ENCODE measurements at places on chromosomes 13 and 19.

GRCh38 chr13:81393721-81394120, 1052.8 kb upstream of the SPRY2 start:
- no peak for DNase-seq

GRCh38 chr13:113927661-113928581, 46.0 kb downstream of the C13orf46 start:
- no peak for DNase-seq

DNA sequence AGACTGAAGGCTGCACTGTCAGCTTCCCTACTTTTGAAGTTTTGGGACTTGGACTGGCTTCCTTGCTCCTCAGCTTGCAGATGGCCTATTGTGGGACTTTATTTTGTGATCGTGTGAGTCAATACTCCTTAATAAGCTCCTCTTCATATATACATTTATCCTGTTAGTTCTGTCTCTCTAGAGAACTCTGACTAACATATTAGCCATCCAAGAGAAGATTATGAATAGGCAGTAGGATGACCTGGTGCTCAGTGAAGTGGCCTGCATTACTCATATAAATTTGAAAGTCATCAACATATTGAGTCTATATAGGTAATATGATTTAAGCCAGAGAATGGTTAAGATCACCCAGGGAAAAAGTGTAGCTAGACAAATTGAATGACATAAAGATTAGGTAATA, 136.3 kb upstream of the UFM1 start:
- DNase-seq: no peak

- no peak for DNase-seq
Observed at GRCh38 chr19:15563325-15563794, 51.7 kb upstream of the CYP4F8 start.

DNA sequence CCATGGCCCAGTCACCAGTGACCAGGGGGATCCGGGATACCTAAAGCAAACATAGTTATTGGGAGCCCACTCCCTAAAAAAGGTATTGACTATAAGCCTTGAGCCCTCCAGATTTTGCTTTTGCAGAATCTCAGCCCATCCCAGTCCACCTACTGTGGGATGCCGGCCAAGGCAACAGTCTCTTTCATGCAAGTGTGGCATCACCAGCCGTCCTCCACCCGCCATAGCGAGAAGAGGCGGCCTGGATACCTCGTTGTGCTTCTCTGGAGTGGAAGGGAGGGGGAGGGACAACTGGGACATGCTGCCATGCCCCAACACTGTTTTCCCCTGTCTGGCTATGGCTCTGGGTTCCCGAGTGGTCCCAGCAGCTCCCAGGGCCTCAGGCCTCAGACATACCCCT, 123.4 kb downstream of the DPF1 start:
- no peak for DNase-seq

DNA sequence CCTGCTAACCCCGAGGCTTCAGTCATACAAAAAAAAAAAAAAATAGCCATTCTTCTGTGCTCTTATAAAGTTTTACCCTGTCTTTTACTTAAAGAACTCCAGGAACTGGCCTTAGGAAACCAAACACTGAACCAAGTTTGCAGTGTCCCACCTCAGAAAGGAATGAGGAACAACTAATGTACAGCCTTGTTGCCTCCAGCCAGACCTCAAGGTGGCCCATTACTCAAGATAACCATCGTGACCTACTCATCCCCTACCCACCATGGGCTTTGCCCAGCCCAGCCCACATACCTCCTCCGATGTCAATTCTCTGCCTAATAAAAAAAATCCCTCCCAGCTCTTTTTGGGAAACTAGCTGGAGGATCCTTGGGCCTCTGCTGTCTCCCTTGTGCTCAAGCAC, 133.2 kb downstream of the STARD13 start:
- no peak for DNase-seq

DNA sequence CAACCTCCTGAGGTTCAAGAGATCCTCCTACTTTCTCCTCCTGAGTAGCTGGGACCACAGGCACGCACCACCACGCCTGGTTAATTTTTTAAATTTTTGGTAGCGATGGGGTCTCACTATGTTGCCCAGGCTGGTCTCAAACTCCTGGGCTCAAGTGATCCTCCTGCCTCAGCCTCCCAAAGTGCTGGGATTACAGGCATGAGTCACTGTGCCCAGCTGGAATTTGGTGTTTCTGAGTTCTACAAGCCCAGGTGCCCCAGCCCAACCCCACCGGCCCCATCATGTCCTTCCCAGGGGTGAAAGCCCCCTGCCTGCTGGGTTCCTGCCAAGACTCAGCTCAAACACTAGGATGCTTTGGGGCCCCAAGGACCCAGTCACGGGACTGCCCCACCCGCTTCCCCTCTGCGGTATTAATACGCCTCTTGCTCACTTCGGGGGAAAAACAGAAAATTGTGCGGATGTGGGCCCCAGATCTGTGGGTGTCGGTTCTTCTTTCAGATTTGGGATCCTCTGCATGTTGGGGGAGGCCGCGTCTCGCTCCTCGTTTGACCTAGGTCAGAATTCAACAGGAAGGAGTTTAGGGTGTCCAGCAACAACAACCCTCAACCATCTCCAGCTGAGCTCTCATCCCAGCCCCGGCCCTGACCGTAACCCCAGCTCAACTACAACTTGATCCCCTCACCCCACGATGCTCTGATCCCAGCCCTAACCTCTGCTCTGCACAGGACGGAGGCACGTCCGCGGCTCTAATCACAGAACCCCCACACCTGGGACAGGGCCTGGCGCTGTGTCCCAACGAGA, 3.7 kb upstream of the FCER2 start:
- no peak for DNase-seq

DNA sequence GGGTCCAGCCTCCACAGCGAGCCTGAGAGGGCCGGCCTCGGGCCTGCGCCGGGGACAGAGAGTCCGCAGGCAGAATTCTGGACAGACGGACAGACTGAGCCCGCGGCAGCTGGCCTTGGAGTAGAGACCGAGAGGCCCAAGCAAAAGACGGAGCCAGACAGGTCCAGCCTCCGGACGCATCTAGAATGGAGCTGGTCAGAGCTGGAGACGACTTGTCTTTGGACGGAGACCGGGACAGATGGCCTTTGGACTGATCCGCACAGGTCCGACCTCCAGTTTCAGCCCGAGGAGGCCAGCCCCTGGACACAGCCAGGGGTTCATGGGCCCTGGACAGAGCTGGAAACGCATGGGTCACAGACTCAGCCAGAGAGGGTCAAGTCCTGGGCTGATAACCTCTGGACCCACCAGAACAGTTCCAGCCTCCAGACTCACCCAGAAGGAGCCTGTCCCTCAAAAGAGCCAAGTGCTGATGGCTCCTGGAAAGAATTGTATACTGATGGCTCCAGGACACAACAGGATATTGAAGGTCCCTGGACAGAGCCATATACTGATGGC, 490 bp downstream of the ITPKC start:
- DNase-seq: no peak

DNA sequence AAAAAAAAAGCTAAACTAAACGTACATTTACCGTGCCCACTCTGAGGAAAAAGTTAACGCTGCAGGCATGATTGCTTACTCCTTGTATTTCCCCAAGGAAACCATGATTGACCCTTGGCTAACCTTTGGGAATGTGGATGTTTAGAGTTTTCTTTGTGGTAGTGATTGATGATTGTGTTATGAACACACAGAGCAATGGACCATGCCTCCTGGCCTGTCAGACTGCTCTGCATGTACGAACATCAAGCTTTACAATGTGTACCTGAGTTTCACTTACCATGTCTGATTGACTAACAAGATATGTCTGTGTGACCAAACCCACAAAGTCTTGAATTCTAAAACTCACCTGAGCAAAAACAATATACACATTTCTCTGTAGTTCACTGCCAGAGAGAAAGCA, 35.1 kb downstream of the MYCBP2 start:
- no peak for DNase-seq

- no peak for DNase-seq
Observed at GRCh38 chr19:3844596-3844995, 24.2 kb downstream of the ZFR2 start.

DNA sequence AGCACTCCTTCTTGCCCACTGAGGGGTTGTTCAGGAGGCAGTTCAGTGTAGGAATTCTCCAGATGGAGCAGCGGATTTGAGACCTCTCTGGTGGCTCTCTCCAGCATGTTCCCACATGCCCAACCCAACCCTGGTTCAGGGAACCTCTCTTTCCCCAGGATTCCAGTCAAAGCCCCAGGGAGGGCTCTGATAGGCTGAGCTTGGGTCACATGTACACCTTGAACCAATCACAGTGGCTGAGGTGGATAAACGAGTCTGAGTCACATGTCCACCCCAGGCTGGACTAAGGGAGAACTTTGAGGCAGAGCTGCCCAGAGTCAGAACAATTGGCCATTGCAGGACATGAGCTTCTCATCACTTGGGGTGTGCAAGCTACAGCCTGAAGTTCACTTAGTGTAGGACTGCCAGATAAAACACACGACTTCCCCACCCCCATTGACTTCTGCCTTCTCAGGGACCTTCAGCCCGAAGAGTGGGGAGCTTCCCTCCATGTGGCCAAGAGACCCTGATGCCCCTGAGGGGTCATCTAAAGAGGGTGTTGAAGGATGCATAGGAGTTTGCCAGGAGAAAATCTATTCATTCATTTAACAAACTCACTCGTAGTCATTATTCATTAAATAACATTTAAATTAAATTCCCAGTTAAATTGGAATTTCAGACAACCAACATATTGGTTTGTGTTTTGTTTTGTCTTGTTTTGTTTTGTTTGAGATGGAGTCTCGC, 4.0 kb upstream of the MAST3 start:
- no peak for DNase-seq

GRCh38 chr13:106381091-106381490, 154.4 kb downstream of the EFNB2 start:
- DNase-seq: no peak

DNA sequence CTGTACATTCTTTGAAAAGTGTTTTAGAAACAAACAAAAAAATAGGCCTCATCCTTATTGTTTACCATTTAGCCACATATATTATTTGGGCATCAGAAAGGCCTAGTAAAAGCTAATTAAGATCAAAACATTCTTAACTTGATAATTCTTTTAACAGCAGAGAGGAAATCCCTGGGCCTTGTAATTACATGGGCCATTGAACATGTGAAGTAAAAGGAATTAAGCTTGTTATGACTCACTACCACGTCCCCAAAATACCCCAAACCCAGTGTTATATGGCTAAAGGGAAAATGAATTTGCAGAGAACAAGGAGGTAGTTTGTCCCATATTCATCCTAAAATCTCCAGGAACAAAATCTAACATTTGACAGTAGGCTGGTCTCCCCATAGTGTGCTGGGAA, 439.8 kb downstream of the ITGBL1 start:
- no peak for DNase-seq

- no peak for DNase-seq
Observed at GRCh38 chr13:44618326-44618725, 42.2 kb upstream of the TSC22D1 start.

DNA sequence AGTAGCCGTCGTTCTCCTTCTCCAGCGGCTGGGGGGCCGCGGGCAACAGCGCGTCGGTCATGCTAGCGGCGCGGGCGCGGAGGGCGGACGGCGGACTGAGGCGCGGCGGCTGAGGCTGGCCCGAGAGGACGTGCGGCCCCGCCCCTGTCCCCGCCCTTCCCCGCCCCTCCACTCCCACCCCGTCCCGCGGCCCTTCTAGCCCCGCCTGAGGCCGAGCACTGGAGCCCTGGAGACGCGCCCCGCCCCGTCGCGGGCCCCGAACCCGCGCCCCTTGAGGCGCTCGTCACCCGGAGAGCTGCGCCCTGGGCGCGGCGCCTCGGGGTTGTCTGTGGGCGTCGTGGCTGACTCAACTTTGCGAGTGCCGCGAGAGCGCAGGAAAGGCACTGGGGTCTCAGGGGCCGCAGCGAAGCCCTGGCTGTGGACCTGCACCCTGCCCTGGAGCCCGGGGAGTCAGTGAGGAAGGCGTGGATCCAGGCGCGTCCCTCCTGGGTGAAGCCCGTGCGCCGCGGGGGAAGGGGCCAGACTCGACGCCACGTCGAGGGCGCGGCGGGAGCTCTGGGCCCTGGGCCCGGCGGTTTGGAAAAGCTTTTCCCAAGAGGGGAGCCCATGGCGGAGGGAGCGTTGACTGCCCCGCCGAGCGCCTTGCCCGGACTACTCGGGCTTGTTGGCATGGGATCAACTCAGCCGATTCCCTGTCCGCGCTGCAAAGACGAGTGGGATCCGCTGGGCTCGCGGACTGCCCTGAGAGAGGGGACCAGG, at the start of gene RHPN2:
RHPN2 (minus strand) TSS at position 97 of the 759 bp plus-strand sequence; CDS start at position 61, 36 bp downstream.
- DNase-seq: no peak

- DNase-seq: no peak
Observed at GRCh38 chr19:36573895-36574720, 1.0 kb upstream of the ZNF529 start.

DNA sequence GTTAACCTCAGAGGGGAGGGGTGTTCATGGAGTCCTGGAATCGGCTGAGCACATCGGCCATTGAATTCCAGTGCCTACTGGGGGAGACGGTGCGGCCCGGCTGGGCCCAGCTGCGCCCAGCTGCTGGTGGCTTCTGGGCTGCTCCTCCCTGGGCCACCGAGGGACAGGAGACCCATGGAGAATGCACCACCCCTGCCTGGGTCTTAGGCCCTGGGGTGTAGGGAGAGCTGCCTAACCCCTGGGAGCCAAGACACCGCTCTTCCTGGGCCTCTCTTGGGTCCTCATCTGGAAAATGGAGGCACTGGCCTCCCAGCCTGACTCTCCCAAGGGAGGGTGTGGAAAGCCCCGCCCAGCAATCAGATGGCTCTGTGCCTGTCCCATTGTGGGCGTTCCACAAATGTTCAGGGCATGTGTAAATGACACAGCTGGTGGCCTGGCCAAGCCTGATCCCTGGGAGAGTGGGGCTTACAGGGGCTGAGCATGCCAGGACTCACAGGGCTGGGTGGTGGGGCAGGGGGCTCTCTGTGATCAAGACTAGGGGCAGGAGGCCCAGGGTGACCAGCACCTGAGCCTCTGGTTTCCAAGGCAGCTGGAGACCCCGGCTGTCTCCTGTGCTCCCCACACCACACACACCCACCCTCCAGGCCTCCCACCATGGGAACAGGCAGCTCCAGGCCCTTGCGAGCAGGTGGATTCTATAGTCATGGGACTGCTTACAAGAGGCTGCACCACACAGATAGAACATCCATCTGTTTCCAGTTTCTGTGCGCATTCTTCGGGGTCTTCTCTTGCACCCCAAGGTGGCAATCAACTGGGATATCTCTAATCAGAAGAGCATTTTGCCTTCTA, 150.9 kb downstream of the URI1 start:
- DNase-seq: no peak

- DNase-seq: no peak
Observed at GRCh38 chr13:38346764-38347163, 2.9 kb upstream of the UFM1 start.

GRCh38 chr19:804419-805165, 7.3 kb downstream of the PTBP1 start:
- no peak for DNase-seq

- no peak for DNase-seq
Observed at GRCh38 chr19:49336482-49337266, 1.5 kb downstream of the CD37 start.

GRCh38 chr19:45005787-45006186, 4.5 kb downstream of the RELB start:
- no peak for DNase-seq

Data from spinal cord (tissue), 10 donors.